ENCODE measurements at places on chromosomes 1 and 21.

DNA sequence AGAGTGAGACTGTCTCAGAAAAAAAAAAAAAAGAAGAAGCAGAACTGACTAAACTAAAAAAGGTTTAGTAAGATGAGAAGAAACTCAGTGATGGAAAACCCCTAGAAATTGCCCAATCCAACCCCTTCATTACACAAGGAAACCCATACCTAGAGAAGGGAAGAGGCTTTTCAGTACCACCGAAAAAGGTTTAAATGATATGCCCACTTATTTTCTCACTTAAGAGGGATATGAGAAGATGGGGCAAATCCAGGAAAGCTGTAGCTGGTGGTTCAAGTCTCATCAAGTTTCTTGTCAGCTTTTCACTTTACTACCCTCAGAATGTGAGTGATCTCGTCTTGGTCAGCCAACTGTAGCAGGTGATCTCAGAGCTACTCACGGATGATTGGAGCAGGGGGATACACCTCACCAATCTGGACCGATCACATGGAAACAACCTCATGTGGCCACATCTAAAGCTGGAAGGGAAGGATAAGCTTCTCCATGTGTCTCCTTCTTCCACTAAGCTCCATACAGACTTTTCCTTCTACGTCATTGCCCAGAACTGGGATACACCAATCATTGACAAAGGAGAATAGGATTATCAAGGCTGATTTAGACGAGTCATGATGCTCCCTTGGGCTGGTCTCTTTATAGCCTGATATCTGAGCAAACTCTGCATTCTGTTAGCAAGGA, 126.7 kb upstream of the POU3F1 start:
- DNase-seq = no peak

GRCh38 chr21:37983336-37984095, 67.3 kb upstream of the KCNJ6 start:
- DNase-seq = no peak

GRCh38 chr1:83692524-83693381, 306.2 kb downstream of the TTLL7 start:
- DNase-seq = no peak

DNA sequence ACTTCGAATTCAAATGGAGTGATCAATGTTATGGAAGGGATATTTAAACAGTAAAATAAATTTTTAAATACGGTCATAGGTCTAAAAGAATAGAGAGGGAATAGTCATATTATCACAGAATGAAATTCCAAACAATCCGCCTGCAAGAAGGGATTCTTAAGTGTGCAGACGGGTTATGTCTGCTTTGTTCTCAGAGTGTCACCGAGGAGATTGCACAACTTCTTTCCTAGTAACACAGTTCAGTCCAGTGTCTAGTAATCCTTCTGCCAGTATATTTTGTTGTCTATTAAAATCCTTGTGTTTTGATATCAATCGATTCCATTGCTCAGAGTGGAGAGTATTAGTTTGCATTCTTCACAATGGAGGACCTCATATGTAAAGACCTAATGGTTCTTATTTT, 48.4 kb downstream of the LRRC53 start:
- no peak for DNase-seq

DNA sequence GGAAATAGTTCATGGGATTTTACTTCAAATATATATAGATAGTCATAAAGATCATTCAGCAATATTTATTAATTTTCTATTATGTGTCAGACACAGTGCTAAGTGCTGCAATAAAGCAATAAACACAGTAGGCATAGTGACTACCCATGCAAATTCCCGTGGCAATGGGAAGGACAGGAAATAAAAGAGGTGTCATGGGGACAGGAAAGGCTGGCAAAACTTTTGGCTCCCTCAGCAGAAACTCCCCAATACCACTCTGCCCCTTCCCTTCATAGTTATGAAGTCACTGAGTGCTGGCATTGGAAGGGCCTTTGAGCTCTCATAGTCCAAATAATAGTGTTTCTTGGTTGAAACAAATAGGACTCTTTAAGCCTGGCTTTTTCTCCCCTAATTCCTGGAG, 104.4 kb upstream of the DPT start:
- DNase-seq = no peak

- DNase-seq = no peak
These were observed 216.3 kb upstream of the ADGRL2 start for GRCh38 chr1:81584398-81584797.

- no peak for DNase-seq
These were observed 66.0 kb downstream of the BCAR3 start for GRCh38 chr1:93615582-93616150.

Measured in RKO (cell line).